ENCODE measurements at places on chromosomes 7 and 10. TPM values are rescaled to one million over a fixed set of nuclear protein-coding genes. Genes with fewer than 3 reads are reported as not detected.

The TYW1B gene
- 1.1 TPM for total RNA-seq

The SPDYE6 gene
- total RNA-seq, result not detected

The PRKAR2B gene
- total RNA-seq, result 3.9 TPM

The PSMG3 gene
- 40.4 TPM for total RNA-seq

The VDAC2 gene
- 98.0 TPM for total RNA-seq

DNA sequence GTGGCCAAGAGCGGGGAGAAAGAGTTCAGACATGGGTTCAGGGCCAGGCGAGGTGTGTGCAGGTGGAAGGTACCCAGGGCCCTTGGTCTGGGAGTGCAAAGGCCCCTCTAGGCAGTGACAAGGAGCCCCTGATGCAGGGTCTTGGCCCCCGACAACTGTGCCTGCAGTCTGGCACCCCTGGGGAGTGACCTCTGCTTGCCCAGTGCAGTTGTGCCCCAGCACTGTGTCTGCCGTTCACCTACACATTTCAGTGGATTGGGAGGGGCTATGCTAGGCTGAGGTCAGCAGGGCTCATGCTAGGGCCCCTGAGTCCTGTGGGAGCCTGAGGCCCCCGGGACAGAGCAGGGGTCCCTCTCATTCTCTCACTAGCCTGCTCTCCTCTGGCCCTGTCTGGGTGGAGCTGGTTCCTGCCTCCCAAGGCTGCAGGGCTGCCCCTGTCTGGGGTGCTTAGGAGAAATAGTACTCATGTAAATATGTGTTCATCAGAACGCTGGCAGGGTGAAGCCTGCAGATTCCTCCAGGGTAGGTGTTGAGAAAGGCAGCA lies 550.4 kb downstream of the TCERG1L start:
- H3K36me3 ChIP-seq, result no peaks in the 10 kb centered on the region
- H3K27ac ChIP-seq, result no peak overlapping the region
- no peak overlapping the region for H3K4me3 ChIP-seq
- no peaks in the 10 kb centered on the region for H3K4me1 ChIP-seq

DNA sequence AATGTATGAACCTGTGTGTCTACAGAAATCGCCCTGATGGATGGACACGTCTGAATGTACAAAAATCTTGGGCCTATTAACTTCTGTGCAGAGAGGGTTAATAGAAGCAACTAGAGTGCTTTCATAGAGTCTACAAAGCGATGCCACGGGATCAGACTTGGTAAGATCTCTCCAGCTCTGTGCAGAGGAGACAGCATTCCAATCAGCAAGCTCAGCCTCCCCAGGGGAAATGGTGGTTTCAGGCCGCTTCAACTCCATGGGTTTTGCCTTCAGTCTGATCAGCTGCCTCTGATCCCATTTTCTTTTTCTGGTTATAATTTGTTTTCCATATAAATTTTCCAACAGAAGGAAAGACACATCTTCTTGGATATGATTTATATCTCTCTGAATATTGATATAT lies 35.1 kb upstream of the COBL start:
- H3K27ac ChIP-seq, result no peak overlapping the region
- H3K36me3 ChIP-seq, result no peaks in the 10 kb centered on the region
- no peaks in the 10 kb centered on the region for H3K4me1 ChIP-seq
- no peak for DNase-seq
- H3K4me3 ChIP-seq, result no peak overlapping the region
- no peaks in the 10 kb centered on the region for H3K27me3 ChIP-seq

GRCh38 chr7:55260171-55260570 lies 105.0 kb upstream of the LANCL2 start:
- H3K4me3 ChIP-seq, result no peak overlapping the region
- no peaks in the 10 kb centered on the region for H3K36me3 ChIP-seq

- H3K27ac ChIP-seq, result no peak overlapping the region
- DNase-seq, result peak; percentile 13
- no peak overlapping the region for H3K4me3 ChIP-seq
- no peaks in the 10 kb centered on the region for H3K4me1 ChIP-seq
- H3K27me3 ChIP-seq, result no peaks in the 10 kb centered on the region
Measured at GRCh38 chr7:50356212-50356944, 51.9 kb downstream of the IKZF1 start.
